ENCODE measurements at places on chromosomes 7 and 10. TPM values are rescaled to one million over a fixed set of nuclear protein-coding genes. Genes with fewer than 3 reads are reported as not detected.

DNA sequence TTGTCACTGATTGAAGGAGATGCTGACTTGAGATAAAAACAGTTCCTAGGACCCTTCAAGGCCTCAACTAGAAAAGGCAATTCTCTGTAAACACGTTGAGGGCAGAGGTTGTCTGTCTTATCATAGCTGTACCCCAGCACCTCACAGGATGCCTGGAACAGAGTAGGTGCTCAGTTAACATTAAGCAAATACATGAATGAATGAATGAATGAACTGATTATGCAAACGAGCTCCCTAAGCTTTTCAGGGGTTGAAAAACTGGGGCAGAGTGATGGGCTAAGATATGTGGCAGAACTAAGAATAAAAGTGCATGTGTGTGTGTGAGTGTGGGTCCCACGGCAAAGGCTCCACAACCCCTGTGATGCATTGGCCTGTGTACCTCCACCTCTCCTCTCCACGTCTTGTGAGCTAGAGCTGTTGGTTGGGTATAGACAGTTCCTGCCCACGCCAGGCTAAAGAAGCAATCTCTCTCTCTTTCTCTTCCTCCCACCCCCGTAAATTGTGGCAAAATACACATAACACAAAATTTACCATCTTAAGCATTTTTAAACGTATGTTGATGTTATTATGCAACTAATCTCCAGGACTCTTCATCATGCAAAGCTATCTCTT, 20.9 kb upstream of the SMC3 start:
- no peak for ATAC-seq

GRCh38 chr7:112076324-112076723, 129.9 kb downstream of the DOCK4 start:
- ATAC-seq = no peak

- no peak for ATAC-seq
Observed at GRCh38 chr10:96337106-96337505, 21.7 kb downstream of the OPALIN start.

The CCDC71L gene
- 80.1 TPM for total RNA-seq

- ATAC-seq = no peak
Observed at GRCh38 chr10:132344386-132344785, 12.4 kb downstream of the LRRC27 start.

The BET1 gene
- 22.2 TPM for total RNA-seq

The PTPN20 gene
- 1.5 TPM for total RNA-seq

GRCh38 chr7:95730493-95731280, 41.7 kb upstream of the DYNC1I1 start:
- ATAC-seq = no peak

DNA sequence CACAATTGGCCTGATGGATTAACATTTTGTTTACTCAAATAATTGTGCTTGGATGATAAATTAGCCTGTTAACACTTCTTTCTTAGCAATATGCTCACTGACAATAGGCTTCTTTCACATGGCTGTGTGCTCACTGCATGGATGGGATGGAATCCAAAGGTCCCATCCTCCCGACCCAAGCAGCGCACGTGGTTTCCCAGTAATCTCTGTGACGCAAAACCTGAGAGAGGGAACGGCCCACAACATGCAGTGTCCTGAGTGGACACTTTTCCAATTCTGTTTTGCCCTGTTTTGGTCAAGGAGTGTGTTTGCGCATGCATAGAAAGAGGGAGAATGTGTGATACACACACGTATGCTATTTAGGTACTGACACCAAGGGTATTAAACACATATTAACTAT, 42.1 kb upstream of the RASGEF1A start:
- peak; percentile 61 for ATAC-seq

The MSRB2 gene
- total RNA-seq = 54.9 TPM

DNA sequence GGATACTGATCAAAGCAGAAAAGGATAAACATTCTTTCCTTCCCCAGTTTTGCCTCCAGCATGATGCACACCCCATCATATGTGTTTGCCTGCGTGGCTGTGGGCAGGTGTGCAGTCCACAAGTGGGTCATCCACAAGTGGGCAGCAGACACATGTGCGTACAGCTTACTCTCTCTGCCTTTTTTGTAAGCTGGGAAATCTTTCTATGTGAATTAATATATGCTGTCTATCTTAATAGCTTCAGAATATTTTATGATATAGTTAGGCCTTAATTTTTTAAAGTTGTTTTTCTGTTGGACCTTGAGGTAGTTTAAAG, 80.1 kb downstream of the INPP5A start:
- ATAC-seq = no peak

The ANKRD61 gene
- not detected for total RNA-seq

The CARD11 gene
- 0.62 TPM for total RNA-seq

DNA sequence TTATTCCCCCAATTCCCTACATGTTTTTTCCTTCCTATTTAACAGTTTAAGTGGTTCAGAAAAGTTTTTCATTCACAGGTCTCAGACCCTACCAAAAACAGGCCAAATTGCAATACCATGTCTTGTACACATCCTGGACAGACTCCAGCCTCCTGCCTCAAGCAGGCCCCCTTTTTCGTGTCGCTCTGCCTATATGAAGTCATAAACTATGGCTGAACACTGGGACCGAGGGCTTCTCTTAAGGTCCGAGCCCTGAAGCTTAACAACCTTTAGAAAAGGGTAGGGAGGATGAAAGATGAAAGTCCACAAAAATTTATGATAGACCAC, 1.4 kb downstream of the FBXW4 start:
- ATAC-seq = no peak

The NCF1 gene
- total RNA-seq = 0.93 TPM

DNA sequence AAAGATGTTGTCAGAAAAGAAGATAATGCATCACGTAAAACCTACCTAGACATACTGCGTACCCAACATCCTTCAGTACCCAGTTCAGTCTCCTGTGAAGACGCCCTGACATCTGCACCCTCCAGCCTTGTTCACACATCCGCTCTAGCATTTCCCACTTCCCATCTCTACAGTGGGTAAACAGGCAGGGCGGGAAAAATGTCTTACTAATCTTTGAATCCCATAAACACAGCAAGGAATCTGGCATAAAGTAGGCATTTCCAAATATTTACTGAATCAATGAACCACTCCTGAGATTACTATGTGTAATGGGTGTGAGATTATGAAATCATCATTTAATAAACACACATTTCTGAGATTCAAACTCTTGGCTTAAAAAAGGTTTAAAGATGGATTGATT, 132.8 kb downstream of the GLI3 start:
- ATAC-seq = peak; percentile 72

GRCh38 chr7:158529181-158530096, 58.2 kb downstream of the PTPRN2 start:
- no peak for ATAC-seq

The LRRD1 gene
- 0.23 TPM for total RNA-seq

DNA sequence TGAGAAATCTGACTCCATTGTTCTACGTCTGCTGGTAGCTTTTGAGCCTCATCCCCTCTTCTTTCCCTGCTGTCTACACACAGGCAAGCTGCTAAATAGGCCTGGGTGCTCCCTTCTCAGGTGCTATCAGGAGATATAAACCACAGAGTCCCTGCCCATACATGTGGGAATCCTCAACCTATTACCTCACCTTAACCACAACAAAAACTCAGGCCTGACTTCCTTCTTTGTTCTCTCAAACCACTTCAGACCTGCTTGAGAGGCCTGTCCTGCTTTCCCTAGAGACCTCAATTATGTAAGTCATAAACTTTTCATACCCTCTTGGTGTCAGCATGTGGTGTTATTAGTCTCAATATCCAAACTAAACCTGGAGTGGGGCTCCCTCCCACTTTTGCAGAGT, 75.0 kb upstream of the MAGI2 start:
- no peak for ATAC-seq

- no peak for ATAC-seq
Observed at GRCh38 chr7:47588704-47589225, 6.9 kb upstream of the TNS3 start.

- no peak for ATAC-seq
Observed at GRCh38 chr10:85611746-85612377, 754.7 kb downstream of the GRID1 start.

GRCh38 chr10:90350122-90350521, 507.7 kb downstream of the HTR7 start:
- ATAC-seq = no peak

GRCh38 chr10:10613656-10614244, 403.9 kb upstream of the CELF2 start:
- no peak for ATAC-seq
